CD4-positive, alpha-beta T cell treated with Interleukin-12 subunit alpha and Interleukin-12 subunit beta, for 1 hour (primary cell): ENCODE measurements at places on chromosomes 2 and 18.

- no peak for DNase-seq
Observed at GRCh38 chr2:25543939-25544338, 129.4 kb downstream of the DTNB start.

GRCh38 chr2:54287532-54287931 lies 31.5 kb upstream of the TSPYL6 start:
- no peak for DNase-seq

DNA sequence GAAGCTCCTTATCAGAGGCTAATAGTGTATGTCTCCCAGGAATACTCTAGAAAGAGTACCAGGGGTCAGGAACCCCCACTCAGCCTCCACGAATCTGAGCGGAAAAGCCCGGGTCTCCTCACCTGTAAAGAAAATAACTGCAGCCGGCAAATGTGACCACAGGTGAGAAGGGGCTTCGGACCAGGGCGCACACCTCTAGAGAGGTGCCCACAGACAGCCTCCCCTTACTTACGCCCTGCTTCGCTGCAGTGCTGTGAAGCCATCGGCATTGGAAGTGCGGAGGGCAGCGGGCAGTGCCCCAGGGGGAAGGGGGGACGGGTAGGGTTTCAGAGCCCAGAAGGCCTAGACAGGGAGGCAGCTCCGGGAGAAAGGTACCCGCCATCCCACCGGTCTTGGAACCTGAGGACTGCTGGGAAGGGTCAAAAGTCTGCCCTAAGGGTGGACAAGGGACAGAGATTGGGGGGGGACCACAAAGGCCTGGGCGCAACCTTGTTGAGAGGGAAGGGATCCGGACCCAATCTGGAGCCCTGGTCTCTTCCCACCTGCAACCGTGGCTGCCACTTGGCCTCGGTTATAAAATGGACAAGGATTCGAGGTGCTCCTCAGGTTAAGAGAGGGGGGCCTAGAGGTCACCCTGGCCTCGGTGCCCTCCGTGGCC lies 642 bp upstream of the STEAP3 start:
- DNase-seq, result no peak

DNA sequence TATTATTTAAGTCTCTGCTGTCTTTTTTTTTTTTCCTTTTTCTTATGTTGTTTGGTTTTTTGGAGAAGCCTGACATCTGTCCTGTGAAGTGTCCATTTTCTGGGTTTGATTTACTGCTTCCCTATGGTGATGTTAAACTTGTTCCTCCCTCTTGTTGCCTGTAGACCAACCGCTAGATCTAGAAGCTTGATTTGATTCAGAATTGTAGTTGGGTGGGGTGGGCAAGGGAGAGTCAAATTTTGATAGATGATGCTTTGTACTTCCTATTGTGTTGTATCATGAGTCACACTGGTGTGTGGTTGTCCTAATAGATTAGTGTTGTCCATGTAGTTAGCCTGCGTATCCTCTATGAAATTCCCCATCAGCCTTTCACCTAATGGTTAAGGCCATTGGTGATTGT lies 35.4 kb downstream of the CAB39 start:
- DNase-seq, result no peak

GRCh38 chr2:136111711-136112110 lies 6.2 kb downstream of the CXCR4 start:
- DNase-seq, result no peak
